ENCODE measurements at places on chromosomes 5 and 9.

- DNase-seq: no peak
Observed at GRCh38 chr9:129586245-129586644, 34.7 kb downstream of the C9orf50 start.

- no peak for DNase-seq
Observed at GRCh38 chr9:129350143-129350935, 172.3 kb upstream of the IER5L start.

GRCh38 chr5:168042284-168043068 is 249.0 kb upstream of the WWC1 start:
- DNase-seq: no peak

DNA sequence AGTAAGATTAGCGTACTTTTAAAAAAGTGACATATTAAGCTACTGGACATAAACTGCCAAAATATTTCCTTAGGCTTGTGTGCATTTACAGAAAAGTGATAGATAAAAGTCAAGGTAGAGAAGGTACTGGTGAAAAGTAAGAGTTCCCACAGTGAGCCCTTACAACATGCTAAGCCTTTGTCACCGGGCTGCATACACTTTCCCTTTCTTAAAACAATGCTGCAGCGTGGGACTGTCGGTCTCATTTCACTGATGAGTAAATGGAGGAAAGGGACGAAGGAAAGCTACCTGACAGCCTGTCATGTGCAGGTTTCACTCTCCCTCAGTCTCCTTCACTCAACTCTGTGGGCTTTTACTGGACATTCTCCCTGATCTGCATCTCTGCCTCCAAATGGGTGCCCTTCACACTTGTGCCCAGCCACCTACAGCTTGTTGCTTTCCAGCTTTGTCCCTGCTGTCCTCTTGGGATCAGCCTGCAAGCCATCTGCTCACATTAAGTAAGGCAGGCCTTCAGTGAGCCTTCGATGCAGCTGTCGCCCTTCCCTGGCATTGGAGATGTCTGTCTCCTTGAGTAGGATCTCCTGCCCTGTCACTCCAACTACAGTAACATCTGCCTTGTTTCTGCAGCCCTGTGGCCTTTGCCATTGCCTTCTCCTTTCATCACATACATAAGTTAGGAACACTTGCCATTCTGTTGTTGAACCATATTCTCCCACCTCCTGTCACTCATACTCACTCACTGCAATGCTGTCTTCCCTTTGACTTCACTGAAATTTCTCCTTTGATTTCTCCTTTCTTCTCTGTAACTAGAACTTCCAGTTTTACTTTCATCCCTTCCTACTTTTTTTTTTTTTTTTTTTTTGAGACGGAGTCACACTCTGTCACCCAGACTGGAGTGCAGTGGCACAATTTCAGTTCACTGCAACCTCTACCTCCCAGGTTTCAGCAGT is 9.3 kb upstream of the ROPN1L start:
- no peak for DNase-seq

- no peak for DNase-seq
Observed at GRCh38 chr9:12368569-12368968, 324.6 kb upstream of the TYRP1 start.

GRCh38 chr5:136308212-136308795 is 57.0 kb downstream of the TRPC7 start:
- DNase-seq: no peak

DNA sequence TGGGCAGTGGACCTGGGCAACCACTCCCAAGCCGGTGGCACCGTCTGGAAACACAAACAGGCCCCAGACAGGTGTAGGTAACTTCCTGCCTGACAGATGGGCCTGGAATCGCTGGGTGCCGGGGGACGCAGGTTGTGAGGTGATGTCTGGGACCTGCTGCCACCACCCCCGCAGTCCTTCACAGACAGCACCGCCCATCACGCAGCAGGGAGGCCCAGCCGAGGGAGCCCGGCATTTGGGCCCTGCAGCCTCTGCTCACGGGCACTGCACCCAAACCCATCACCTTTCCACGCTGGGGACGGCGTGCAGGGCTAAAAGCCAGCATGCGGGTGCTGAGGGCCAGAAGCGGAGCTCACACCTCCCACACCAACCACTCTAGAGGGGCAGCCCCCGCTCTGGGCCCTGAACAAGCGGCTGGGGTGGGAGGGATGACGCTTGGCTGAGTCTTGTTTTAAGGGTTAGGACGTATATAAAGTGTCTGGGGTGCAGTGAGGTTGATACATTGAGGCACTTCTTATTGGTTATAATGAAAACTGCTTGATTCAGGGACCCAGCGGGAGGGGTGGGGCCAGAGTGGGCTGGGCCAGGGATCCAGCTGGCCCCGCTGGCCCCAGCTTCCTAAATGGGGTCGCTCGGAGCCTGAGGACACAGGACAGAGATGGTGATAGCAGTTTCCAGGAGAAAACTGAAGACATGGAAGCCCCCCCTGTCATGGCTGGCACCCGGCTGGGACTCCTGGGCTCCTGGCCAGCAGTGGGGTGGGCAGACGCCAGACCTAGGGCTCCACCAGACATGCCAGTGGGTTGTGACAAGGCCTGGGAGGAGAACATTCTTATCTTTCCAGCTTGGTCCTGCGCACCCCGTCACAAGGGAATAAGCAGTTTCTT is 11.3 kb downstream of the MYMK start:
- no peak for DNase-seq

GRCh38 chr9:16527573-16527972 is 342.9 kb downstream of the BNC2 start:
- DNase-seq: no peak

DNA sequence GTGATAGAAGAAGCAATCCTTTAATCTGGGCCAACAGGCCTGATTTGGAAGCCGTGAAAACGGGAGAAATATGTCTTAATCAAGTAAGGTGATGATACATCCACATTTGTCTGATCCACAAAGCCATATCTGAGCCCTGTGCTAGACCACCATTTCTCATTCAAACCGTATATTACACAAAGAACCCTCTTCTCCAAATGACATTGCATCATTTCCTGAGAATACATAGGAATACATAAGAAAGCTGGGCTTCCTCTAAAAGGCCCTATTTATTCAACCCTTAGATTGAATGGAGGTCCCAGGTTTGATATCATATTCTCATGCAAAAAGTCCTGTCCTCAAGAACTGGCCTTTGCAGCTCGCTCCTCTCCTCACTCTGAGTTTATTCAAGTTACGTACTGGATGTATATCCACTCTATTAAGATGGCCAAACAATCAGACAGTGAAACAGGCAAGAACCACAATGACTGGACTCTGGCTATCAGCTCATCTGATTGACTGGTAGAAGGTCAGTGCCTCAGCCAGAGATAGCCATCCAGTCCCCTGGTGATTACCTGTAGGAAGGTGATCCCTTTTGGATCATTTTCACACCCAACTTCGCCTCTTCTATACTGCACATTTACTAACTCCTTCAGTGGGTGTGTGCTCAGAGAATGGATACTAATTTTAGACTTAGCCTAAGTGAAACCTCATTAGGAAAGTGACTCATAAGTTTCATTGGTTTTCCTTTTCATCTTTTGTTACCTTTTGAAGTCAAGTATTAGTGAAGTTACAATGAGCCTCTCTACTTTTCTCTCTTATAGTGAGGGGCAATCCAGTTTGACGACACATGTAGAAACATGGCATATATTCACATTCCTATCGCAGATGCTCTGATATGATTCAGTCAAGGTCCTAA is 167.6 kb upstream of the WWC1 start:
- no peak for DNase-seq

DNA sequence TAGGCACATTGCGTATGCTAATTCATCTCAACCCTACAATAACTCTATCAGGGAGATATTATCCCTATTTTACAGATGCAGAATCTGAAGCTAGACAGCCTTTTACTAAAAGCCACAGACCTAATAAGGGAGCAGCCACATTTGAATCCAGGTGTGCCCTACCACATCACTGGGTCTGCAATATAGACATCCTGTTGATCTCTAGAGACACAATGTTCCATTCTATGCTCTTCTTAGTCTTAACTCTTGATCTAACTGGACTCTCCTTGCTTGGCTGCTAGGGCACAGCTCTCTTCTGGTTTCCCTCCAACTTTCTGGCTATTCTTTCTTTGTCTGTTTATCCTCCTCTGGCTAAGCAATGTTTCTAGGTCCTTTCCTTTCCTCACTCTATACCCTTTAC is 1.4 kb upstream of the SPATA6L start:
- no peak for DNase-seq

DNA sequence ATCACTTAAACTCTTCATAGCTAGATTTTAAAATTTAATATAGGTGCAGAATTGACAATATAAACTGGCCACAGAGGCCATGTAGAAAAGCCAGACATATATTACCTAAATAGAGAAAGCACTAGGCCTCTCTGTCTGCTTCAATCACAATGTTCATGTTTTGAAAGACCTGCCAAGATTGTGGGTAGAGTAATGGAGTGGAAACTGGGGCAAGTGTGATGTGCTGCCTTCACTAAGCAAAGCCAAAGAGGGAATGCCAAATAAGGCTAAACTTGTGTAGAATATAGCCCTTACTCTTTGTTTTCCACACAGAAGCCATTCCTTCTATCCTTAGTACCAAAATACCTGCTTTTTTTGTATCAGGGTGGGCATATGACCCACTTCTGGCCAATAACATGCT is 15.1 kb upstream of the ISOC1 start:
- DNase-seq: no peak

GRCh38 chr9:72952914-72953313 is at the start of gene ALDH1A1:
Gene ALDH1A1 (minus strand): TSS chr9:72953053. CDS start chr9:72953000, 53 bp downstream.
- DNase-seq: no peak

GRCh38 chr5:71693828-71694427 is 25.1 kb upstream of the CARTPT start:
- no peak for DNase-seq

- no peak for DNase-seq
Observed at GRCh38 chr9:87950765-87951488, 23.4 kb downstream of the CDK20 start.

DNA sequence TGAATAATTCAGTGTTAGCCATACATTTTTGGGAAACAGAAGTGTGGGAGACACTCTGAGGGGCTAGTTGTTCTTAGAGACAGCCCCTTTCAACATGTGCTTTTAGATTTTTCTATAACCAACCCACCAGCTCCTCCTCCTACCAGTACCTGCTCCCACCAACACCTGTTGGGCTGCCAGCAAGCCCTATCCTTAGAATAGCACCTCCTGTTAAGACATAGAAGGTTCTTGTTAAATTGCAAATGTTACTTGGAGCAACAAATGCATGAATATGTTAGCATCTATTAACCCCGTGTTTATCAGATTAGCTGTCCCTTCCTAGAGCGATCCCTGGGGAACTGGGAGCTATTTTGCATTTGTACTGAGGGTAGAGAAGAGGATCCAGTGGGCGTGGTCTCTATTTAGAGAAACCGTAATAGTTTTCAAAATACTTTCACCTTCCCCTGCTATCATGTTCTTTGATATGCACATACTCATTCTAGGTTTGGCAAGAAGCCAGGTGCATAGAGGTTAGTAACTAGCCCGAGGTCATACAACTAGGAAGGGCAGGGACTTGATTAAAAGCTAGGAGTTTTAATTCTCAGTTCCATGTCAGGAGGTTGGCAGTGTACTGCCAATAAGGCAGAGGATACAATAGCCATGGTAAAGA is 334.4 kb downstream of the KCTD16 start:
- no peak for DNase-seq

GRCh38 chr9:35526087-35526801 is 36.3 kb downstream of the RUSC2 start:
- no peak for DNase-seq

GRCh38 chr5:172843825-172844576 is 9.9 kb downstream of the ERGIC1 start:
- DNase-seq: no peak

GRCh38 chr5:119435436-119436132 is 16.7 kb upstream of the HSD17B4 start:
- peak; percentile 71 for DNase-seq

DNA sequence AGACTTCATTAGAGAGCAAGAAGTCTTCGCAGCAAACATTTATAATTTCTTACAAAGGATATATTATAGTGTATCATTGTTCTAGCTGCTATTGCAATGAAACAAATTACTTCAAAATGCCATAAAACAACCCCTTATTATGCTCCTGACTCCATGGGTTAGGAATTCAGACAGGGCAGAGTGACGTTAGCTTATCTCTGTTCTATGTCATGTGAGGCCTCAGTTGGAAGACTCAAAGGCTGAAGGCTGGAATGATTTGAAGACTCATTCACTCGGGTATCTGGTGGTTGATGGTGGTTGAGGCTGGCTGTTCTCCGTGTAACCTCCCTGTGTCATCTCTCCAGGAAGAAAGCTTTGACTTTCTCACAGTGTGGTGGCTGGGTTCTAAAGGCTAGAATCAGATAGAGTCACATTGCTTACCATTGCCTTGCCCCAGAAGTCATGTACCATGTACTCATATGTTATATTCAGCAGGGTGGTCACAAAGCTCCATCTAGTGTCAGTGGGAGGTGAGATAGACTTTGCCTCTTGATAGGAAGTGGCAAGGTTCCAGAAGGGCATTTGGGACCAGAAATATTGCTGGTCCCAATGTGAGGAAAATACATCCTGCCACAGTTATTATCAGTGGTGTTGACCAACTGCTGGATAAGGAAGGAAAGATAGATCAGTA is 226.9 kb downstream of the TMEM38B start:
- DNase-seq: no peak

DNA sequence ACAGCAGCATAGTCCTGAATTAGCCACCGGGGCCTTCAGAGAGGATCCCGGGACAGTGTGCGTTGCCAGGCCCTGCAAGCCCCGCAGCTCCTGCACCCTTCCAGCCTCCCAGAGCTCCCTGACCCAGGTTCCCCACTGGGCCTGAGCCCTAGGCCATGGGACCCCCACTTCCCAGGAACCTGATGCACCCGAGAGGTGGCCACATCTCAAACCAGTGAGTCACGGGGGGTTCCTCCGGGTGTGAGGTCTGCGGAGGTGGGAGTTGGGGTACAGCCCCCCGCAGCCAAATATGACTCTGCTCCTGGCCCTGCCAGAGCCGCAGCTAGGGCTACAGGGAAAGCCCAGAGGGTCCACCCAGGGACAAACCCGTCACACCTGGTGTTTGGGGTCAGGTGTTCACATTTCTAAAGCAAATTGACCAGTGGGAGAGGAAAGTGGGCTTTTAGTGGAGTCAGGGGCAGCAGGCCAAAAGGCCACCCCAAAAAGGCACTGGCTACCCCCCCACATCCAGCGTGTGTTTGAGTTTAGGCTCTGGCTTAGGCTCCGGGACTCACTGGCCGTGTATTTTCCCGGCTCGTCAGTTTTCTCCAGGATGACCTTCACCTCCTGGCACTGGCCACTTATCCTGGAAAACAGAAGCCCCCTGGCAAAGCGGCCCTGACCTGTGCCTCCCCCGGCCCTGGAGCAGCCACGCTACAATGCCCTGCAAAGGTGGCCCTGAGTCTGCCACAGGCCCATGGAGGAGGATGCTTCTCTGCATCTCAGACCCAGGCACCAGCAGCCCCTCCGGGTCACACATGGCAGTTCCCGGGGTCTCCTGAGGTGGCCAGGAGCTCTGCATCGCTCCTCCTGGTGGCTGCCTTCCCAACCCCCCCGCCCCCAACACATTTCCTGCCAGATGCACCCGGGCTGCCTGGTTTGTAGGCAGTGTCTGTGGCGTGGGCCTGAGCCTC is 17.4 kb upstream of the OBP2B start:
- no peak for DNase-seq

DNA sequence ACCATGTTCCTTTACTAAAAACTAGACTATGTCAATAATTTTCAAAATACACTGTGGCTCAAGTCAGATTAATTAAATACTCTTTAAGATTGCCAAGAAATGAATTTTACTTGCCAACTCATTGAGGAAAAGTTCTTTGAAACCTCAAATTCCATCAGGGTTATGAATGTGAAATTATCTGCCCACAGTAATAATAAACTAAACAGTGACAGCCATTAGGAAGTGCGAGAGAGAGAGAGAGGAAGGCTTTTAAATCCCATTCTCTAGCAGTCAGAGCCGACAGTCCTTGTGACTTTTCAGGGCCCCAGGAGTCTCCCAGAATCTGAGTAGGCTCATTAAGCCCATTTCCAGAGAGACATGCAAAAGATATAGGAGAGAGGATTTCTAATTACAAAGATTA is 236.1 kb downstream of the MARCHF11 start:
- DNase-seq: no peak

Measured in CD4-positive, alpha-beta T cell treated with Interleukin-15 for 4 hours (primary cell).